ENCODE measurements at places on chromosomes 11 and 22.

GRCh38 chr11:93784935-93785360, 866 bp downstream of the MED17 start:
- DNase-seq, result no peak

- DNase-seq, result no peak
Observed at GRCh38 chr22:50665738-50666137, 6.9 kb upstream of the SHANK3 start.

- DNase-seq, result no peak
Observed at GRCh38 chr11:44627165-44627789, 61.8 kb downstream of the CD82 start.

DNA sequence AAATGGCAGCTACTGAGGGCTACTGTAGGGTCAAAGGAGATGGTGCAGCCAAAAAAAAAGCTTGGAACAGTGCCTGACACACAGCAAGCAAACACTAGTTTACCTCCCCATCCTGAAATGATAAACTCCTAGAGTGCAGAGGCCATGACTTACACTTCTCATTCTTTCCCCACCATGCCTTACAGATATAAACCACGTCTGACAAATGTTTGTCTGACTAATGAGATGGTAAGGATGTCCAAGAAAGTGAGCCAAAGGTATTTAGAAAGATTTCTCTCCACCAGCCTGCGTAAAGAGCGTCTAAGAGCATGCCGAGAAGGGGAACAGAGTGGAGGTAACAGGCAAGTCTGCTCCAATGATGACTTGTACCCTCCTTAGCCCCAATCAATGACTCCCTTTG, 99.0 kb downstream of the LARGE1 start:
- no peak for DNase-seq

- DNase-seq, result no peak
Observed at GRCh38 chr11:64862987-64863390, 15.4 kb downstream of the EHD1 start.

GRCh38 chr11:58719406-58720117, 12.2 kb downstream of the GLYAT start:
- no peak for DNase-seq

DNA sequence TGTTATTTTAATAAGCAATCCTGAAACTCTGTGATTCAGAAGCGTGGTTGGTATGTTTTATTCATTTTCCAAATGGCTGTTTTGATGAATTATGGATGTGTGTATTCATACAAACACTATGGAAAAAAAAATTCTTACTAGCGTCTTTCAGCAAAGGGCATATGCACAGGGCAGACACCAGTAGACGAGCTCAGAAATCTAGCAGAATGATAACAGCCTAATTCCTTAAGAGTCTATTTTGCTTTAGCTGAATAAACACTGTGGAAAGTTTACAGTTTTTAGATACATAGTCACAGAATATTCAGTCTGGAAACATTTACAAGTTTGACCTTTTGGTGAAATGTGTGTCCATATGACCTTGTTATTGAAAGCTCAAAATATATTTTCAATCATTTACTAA, 418.8 kb upstream of the LUZP2 start:
- DNase-seq, result no peak

DNA sequence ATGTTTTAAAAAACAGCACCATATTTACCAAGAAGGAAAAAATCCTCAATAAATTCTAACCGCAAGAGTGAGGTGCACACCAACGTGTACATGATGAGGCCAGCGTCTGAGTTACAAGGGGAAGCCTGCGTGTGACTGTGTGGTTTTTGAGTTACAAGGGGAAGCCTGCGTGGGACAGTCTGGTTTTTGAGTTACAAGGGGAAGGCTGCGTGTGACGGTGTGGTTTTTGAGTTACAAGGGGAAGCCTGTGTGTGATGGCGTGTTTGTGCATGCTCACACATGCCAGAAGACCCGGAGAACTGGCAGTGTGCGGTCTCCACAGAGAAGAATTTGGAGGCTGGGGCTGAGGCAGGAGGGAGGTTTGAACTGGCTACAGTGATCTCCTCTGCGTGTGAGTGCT, 1376.4 kb downstream of the TBC1D22A start:
- no peak for DNase-seq

DNA sequence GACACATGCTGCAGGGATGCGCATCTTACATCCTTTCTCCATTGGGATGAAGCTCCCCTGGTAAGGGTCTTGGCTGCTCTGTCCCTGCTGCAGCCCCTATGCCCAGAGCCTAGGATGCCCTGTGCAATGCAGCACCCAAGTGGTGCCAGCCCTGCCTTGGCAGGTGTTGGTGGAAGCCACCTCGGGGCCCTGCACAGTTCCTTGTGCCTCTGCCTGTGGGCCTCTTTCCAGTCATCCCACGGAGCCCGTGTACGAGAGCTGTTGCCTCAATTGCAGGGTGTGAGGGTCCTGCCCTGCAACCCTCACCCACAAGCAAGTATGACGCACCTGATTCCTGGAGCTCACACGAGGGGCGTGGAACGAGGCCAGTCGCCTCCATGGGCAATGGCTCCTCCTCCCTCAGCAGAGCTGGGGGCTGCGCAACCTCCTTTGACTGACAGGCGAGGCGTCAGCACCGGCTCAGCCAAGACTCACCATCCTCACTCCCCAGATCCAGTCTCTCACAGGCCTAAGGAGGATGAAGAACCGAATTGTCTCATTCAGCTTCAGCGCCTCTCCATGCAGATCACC, 719.6 kb downstream of the BRD1 start:
- DNase-seq, result peak; percentile 13

DNA sequence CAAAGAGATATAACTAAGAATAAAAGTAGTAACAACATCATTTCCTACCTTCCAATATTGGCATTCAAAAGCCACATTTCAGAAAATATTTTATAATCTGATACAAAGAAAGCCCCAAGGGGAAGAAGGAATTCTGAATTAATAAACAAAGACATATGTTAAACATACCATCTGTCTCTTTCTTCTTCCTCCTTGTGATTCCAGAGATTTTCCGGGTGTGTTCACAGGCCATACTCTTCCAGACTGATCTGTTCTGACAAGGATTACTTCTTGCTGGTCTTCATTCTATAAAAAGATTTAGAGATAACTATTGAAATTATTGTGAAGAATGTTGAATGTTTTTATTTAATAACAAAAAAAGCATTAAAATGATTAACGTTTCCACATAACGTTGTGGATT, 65.0 kb downstream of the CWF19L2 start:
- no peak for DNase-seq

- no peak for DNase-seq
Observed at GRCh38 chr11:11419747-11420146, 66.7 kb upstream of the CSNK2A3 start.

- no peak for DNase-seq
Observed at GRCh38 chr11:34243600-34244464, 114.0 kb downstream of the ABTB2 start.

DNA sequence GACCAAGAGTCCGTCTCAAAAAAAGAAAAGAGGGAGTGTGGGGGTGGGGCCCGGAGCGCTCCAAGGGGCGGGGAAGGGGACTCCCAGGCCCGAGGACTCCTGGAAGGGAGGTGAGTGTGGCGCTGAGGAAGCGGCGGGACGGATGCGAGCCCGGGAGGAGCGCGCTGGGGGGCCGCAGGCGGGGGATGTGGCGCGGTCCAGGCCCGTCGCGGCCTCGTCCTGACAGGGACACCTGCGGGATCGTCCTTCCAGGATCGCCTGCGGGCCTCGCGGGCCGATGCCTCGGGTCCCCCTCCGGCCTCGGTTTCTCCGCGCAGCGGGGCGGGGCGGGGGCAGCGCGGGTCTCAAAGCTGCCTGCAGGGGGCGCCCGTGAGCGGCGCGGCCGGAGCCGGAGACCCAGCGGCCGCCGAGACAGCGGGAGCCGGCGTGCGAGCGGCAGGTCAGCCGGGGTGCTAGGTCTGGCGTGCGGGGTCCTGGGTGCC, 3.8 kb upstream of the ADORA2A start:
- DNase-seq, result peak; percentile 70

DNA sequence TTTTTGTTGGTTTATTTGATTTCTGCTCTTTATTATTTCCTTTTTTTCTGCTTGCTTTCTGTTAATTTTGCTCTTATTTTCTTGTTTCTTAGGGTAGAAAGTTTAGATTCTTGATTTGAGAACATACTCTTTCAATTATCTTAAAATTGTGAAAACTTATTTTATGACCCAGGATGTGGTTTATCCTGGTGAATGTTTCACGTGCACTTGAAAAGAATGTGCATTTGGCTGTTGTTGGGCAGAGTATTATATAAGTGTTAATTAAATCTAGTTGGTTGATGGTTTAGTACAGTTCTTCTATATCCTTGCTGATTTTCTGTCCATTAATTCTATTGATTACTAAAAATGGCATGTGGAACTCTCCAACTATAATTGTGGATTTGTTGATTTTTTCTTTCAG, 66.9 kb upstream of the NARS2 start:
- no peak for DNase-seq

GRCh38 chr22:42365942-42366695, 66.1 kb downstream of the NFAM1 start:
- no peak for DNase-seq

GRCh38 chr22:17921871-17922821, 102.2 kb downstream of the MICAL3 start:
- no peak for DNase-seq

GRCh38 chr11:78325274-78325781, 92.3 kb downstream of the GAB2 start:
- DNase-seq, result peak; percentile 37

DNA sequence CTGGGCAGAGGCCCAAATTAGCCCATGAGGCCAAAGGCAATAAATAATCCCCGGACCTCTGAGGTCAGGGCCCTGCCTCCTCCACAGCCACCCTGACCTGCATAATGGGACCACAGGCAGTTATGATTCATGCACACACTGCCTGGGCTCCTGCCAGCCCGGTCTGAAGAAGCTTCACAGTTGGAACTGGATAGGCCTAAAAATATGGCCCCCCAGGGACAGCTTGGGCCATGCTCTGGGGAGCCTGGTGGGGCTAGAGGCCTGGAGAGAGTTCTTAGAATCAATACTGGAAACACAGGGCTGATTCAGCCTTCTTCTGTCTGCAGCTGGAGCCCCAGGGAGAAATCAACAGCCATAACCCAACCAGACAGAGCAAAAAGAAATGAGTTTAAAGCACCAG, 112.8 kb upstream of the CADM1 start:
- DNase-seq, result no peak

DNA sequence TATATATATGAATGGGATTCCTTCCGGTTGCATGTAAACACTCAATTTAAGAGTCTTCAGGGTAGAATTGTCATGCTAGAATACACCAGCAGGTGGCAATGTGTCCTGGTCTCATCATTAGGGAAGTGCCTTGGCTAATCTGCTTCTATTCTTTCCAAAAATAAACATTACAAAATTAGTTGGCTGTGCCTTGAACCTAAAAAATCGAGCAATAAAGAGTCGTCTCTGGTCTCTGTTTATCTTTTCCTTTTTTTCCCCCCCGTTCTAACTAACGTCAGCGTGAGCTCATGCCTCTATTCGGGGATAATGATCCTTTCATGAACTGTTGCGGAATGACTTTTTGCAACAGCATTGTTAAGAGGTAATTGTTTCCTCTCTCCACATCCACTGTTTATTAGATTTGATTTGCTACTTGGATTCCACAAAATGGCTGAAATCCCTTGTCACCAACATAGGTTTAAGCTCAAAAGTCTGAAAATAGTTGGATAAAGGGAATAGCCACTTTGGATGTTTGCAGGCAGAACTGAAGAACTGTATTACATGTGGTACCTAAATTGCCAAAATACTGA, 1.2 kb upstream of the ARHGEF12 start:
- DNase-seq, result peak; percentile 67

- no peak for DNase-seq
Observed at GRCh38 chr11:113242060-113242459, 72.3 kb upstream of the TTC12 start.

GRCh38 chr22:44599500-44600140, 101.6 kb upstream of the RTL6 start:
- no peak for DNase-seq

DNA sequence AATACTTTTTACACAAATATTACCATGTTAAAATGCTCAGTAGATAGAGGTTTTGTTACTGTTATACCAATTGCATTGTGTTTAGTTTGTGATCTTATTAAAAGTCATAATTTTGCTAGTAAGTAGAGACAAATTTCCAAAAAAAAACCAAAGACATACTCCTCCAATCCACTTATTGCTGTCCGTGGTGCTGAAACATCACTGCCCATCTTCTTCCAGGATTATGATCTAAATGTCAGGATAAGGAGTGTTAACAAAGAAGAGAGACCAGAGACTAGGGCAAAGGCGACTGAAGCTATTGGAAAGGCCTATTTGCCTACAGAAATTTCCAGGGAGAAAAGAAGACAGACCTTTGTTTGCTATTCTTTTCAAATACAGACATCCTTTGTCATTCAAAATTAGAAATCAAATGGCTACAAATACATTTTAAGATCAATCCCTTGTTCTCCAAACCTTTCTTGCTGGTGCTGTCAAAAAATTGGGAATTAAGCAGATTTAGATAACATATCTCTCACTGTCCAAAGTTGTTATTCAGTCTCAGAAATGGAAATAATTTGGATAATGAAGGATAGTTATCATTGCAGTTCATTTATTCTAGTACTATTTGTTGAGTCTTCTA, 199.7 kb downstream of the C11orf91 start:
- no peak for DNase-seq

DNA sequence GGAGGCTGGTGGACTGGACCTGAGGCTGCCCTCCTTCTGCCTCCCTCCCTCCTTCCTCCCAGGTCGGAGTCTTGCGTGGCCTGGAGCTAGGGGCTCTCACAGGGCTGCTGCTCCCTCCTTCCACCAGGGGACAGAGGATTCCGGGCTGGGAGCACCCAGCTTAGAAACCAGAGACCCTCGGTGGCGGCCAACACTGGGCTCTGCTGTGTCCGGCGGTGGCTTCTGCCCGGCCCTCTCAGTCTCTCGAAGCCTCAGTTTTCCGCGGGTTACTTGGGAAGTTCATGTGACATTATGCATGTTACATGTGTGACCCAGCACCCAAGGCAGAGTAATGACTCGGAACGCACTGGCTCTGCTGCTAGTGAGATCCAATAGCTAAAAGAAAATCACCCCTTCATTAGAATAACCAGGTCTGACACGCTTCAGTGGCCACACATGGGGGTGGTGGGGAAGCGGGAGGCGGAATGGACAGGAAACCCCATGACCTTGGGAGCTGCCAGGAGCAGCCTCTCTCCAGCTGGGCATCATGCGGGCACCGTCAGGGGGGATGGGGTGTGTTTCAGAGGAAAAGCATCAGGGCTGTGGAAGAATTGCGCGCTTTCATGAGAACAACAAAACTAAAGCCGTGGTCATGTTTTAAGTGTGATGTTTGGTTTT, 5.9 kb upstream of the MRGPRG start:
- DNase-seq, result peak; percentile 12

DNA sequence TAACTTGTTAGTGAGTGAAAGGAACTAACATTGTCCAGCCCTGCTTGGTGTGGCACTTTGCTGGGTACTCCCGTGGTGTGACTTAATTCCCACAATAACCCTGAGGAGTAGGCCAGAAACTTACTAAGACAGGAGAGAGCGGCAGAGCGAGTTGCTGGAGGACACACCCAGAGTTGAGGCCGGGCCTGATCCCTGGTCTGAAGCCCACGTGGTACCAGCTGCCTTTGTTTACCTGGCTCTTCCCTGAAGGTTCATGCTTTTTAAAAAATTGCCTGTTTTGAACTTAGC, 594 bp downstream of the MPST start:
- DNase-seq, result no peak

- no peak for DNase-seq
Observed at GRCh38 chr11:34508524-34508923, 5.1 kb downstream of the ELF5 start.

- DNase-seq, result no peak
Observed at GRCh38 chr11:127268521-127268920, 268.0 kb upstream of the KIRREL3 start.
